ENCODE measurements at places on chromosomes 3 and 15.

DNA sequence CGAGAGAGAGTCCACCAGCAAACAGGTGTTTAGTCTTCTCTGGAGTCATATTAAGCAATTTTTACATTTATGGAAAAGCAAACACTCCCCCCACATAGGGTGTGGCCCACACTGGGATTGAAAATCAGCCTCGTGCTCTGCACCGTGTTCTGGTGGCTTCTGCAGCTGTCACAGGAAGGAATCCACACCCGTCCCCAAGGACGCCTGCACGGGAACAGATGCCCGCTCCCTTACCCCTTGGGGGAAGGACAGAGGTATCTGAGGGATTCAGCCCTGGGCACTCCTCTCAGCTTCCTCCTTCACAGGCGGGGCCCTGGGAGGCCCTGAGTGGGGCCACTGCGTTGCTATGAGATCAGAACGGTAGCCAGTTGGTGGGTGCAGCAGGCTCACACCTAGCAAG is 27.8 kb downstream of the LIPC start:
- no peak for DNase-seq
- H3K4me3 ChIP-seq: no peak overlapping the region
- H3K27ac ChIP-seq: no peak overlapping the region
- H3K27me3 ChIP-seq: no peaks in the 10 kb centered on the region

GRCh38 chr3:48709051-48709461 is 8.0 kb downstream of the IP6K2 start:
- DNase-seq: no peak
- H3K27ac ChIP-seq: no peak overlapping the region
- no peaks in the 10 kb centered on the region for H3K27me3 ChIP-seq
- H3K36me3 ChIP-seq: peaks cover 17% of the 10 kb centered on the region
- H3K4me1 ChIP-seq: peaks cover 41% of the 10 kb centered on the region

GRCh38 chr15:39907216-39907615 is 12.8 kb downstream of the GPR176 start:
- no peaks in the 10 kb centered on the region for H3K36me3 ChIP-seq
- H3K4me3 ChIP-seq: no peak overlapping the region
- DNase-seq: peak; percentile 9
- no peak overlapping the region for H3K27ac ChIP-seq
- H3K27me3 ChIP-seq: peaks cover 10% of the 10 kb centered on the region
- peaks cover 5% of the 10 kb centered on the region for H3K4me1 ChIP-seq

DNA sequence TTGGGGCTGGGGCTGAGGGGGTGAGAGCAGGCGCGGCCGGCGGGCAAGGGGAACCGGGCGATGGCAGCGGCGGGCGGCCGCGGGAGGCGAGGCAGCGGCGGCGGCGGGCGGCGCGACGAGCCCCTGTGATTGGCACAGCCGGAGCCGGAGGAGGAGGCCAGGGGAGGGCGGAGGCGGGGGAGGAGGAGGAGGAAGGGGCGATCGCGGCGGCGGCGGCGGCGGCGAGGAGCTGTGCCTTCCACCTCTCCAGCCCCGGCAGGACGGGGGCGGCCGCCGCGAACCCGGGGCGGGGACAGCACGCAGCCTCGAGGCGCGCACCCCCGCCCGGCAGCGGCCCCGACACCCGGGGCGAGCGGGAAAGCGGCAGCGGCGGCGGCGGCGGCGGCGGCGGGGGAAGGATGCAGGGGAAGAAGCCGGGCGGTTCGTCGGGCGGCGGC is at the start of gene SLCO3A1:
TSS of gene SLCO3A1 (plus strand) at position 198 of the 437 bp plus-strand sequence.
- no peak for DNase-seq
- no peaks in the 10 kb centered on the region for H3K4me1 ChIP-seq
- H3K36me3 ChIP-seq: no peaks in the 10 kb centered on the region
- peak within 1 kb of the TSS; percentile 46 for H3K4me3 ChIP-seq
- peaks cover 4% of the 10 kb centered on the region for H3K27me3 ChIP-seq

DNA sequence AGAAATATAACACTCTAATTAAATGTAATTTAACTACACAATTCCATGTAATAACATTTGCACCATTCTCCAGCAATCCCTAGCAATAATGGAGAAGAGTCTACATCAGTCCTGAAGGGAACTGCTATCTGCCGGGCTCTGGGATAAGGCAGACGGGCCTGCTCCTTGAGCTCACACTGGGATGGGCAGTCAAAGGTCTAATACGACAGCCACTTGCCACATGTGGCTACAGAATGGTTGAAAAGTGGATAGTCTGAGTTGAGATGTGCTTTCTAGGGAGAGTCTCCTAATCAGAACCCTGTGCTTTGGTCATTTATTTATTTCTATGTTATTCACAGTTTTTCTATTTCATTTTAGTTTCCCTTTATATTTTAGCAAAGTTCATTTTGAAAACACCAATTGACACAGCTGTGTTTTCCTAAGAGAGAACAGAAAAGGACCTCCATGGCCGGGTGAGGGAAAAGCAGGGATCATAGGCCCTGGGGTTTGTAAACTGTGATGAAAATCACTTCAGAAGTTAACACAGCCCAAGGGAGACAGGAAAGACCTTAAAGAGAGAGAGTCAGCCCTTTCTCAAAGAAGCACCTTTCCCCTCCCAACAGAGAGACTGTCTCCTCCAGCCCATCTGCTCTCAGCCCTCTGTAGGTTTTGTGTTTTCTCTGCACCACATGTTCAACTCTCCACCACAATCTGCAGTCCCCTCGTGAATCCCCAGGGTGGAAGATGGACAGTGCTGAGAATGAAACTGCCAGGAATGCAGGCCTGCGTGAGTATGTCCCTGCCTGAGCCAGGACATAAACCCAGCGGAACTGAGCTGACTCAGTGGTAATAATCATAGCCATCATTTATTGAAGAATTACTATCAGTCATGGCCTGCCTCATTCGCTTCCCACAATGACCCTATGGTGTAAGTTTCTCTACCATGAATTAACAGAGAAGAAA is 11.6 kb downstream of the FSIP1 start:
- H3K36me3 ChIP-seq: no peaks in the 10 kb centered on the region
- peak overlapping the region; percentile 28 for H3K4me3 ChIP-seq
- H3K4me1 ChIP-seq: no peaks in the 10 kb centered on the region
- DNase-seq: no peak
- peaks cover 6% of the 10 kb centered on the region for H3K27me3 ChIP-seq

- H3K27me3 ChIP-seq: no peaks in the 10 kb centered on the region
- H3K4me3 ChIP-seq: no peak overlapping the region
Observed at GRCh38 chr15:95304151-95304946, 1026.2 kb upstream of the NR2F2 start.

DNA sequence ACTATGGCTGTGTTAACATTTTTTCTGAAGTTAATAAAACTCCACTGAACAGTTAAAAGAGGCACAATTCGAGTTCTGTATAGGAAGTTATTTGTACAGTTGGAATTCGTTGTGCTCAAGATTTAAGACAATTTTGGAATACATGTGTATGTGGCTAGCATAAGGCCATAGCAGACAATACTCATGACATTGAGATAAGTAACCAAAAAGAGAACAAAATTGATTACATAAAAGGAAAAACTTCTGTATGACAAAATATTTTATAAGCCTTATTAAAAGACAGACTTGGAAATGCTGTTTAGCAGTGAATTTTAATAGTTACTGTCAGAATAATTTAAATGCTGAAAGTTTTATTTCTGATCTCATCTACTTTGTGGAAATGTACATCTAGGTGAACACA is 17.7 kb upstream of the EDEM1 start:
- H3K4me3 ChIP-seq: no peak overlapping the region
- no peak for DNase-seq
- no peaks in the 10 kb centered on the region for H3K27me3 ChIP-seq
- H3K36me3 ChIP-seq: peaks cover 3% of the 10 kb centered on the region
- no peaks in the 10 kb centered on the region for H3K4me1 ChIP-seq
- no peak overlapping the region for H3K27ac ChIP-seq

DNA sequence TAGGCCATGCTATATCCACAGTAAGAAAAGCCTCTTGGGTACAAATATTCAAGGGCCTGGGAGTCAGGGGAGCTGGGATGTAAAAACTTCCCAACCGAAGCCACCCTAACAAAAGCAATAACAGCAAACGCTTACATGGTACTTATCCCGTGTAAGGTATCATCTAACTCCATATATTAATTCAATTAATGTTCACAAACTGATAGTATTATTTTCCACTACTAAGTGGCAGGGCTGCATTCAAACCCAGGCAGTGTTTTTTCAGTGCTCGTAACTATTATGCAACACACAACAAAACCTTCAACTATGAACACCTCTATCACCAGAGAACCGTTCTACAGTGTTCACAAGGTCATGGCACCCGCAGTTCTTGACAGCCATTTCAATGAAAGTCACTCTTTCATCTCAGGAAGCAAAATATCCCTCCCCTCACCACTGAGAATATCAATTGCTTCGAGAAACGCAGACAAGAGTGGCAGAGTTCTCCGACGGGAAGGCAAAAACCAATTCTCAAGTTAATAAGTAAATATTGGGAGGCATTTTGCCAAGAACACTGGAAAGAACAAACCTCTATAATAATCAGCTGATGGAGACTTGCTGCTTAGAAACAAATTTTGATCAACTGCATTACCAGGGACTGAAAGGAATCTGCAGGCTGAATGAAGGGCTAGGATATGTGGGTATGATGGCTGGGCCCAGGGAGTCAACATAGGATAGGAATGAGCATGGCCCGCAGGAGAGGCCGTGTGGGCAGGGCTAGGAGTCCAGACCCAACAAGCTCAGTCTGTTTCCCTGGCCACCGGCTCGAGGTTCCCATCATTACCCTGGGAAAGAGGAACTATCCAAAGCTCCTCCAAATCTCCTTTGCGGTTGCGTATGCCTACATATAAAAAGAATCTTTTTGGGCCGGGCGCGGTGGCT is 72.3 kb downstream of the XXYLT1 start:
- DNase-seq: peak; percentile 85
- no peak overlapping the region for H3K4me3 ChIP-seq
- H3K36me3 ChIP-seq: no peaks in the 10 kb centered on the region
- H3K4me1 ChIP-seq: peaks cover 77% of the 10 kb centered on the region
- H3K27me3 ChIP-seq: no peaks in the 10 kb centered on the region
- peak overlapping the region; percentile 72 for H3K27ac ChIP-seq

DNA sequence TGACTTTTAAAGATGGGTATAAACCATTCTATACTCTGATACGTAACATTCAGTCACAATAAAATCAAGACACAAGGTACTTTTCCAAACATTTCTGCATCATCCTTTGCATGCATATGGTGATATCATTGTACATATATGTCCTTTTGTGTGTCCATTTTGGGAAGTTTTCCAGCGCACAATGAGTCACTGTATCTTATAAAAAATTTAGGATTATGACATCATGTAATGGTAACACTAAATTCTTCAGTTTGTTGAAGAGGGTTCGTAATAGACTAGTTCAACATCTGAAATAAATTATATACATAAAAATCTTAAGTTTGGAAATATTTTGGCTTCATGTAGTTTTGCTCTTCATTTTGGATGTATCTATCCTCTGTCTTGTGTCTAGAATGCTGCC is 480.9 kb downstream of the ROBO1 start:
- H3K36me3 ChIP-seq: no peaks in the 10 kb centered on the region
- H3K4me1 ChIP-seq: no peaks in the 10 kb centered on the region
- H3K27me3 ChIP-seq: no peaks in the 10 kb centered on the region

DNA sequence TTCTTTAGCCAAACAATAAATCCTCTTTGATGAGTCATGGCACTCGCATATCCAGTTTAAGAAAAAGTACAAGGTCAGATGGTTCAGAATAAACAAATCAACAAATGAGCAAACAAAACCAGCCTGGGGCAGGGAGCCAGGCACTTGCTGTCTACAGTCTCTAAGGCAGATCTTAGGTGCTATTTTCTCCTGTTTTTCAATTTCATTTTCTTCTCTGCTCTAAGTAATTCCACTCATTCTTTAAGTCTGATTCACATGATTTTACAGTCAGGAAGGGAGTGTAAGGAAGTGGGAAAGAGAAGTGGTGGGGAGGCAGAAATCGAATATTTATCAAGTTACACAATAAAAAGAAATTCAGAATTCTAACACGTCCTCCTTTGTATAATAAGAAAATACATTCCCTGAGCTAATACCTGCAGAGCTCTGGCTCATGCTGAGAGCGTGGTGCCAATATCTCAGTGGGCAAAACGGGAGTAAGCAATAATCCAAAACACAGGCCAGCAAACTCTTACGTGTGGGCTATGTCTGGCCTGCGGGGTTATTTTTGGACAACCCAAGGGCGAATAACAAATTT is 298.6 kb downstream of the ADAMTS17 start:
- no peak for DNase-seq
- no peak overlapping the region for H3K4me3 ChIP-seq
- no peak overlapping the region for H3K27ac ChIP-seq
- H3K27me3 ChIP-seq: no peaks in the 10 kb centered on the region
